ENCODE measurements at places on chromosomes 12 and 14.

- no peak for DNase-seq
These were observed 95.1 kb downstream of the TTC8 start for GRCh38 chr14:88919502-88919901.

GRCh38 chr14:51093371-51094281 is 1.3 kb downstream of the TRIM9 start:
- no peak for DNase-seq

GRCh38 chr12:62895351-62895877 is 39.5 kb downstream of the PPM1H start:
- DNase-seq: no peak

GRCh38 chr12:122116707-122117535 is 38.4 kb downstream of the MLXIP start:
- DNase-seq: no peak

DNA sequence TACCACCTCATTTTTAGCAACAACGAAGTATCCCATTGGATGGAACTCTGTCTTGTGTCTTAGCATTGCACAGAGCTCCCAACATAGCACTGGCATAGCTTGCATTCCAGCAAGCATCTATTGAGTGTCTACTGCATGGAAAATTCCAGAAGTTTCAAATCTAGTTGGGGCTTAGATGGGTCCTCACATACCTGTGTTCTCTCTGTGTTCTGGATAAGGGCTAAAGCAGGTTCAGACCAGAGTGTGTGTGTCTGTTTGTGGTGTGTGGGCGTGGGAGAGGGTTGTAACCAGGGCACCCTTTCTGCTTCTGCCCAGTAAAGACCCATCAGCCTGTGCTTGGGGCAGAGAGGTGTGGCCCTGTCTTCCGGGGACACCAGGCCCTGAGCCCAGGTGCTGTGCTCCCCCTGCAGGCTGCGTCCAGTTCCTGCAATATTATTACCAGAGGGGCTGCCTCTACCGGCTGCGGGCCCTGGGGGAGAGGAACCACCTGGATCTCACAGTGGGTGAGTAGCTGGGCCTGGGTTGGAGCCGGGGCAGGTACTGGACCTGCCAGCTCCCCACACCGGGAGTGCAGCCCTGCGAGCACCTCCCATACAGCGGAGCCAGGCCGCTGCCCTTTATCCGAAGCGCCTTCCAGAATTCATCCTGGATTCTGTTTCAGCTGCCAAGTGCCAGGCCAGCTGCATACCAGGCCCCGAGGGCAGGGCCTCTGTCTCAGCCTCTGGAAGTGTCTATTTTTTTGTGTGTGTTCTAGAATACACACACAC is 20.3 kb downstream of the RHOF start:
- DNase-seq: peak; percentile 37

- DNase-seq: no peak
These were observed 40.1 kb upstream of the STRAP start for GRCh38 chr12:15842108-15842507.

DNA sequence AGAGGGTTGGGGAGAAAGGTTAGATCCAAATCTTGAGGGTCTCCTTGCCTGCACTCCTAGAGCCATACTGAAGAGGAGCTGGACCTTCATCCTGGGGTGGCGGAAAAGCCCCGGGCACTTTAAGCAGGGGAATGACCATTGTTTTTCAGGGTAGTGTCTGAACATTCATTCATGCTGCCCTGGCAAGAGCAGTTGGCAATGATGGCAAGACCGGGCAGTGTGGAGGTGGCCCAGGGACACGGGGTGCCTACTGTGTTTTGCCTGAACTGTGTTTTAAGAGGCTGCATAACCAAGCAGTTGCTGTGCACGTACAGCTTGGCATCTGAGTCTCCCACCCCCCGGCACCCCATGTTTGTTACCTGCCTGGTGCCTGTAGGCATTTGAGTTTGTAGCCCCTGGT is 14.7 kb downstream of the TPCN1 start:
- no peak for DNase-seq

GRCh38 chr12:18696971-18697602 is 40.7 kb downstream of the PLCZ1 start:
- no peak for DNase-seq

DNA sequence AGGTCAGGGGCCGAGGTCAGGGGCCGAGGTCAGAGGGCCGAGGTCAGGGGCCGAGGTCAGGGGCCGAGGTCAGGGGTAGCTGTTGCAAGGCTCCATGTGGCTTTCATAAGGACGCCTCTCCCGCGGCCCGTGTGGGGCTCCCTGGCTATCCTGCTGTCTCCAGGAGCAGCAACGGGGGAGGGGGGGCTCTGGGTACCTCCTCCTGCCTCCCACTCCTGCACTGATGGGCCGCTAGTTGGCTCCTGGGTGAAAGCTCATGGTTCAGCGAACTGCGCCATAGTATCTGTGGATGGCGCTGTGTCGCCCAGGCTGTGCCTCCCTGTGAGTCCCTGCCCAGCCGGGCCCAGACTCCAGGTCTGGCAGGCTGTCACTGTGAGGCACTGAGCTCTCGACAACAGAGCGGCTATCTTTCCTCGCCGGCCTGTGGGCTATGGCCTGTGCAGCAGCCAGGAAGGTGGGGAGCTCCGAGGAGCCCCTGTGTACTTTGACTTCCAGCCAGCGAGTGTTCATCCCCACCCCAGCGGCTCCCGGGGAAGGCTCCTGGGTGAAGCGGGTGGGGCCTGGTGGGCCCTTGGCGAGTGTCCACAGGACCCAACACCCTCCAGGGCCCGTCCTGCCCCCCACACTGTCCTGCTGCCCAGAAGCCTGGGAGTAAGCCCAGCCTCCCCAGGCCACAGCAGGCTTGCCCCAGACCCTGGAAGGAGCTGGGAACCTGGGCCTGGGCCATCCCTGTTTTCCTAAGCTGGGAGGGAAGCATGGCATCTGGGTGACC is 8.1 kb downstream of the RFLNA start:
- DNase-seq: no peak

DNA sequence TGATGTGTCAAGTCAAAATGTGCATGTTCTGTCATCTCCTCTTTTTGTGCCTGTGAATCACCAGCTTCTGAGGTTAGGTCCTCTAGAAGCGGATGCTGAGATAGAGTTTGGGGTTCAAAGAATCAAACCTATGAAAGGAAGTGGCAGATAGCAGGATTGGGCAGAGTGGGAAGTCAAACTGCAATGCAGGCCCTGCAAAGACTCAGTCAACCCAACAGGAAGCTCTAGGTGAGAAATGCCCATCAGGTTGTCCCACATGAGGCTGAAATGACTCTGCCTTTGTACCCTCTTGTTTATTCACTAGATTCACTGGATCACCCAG is 4.5 kb upstream of the MIA2 start:
- DNase-seq: no peak

DNA sequence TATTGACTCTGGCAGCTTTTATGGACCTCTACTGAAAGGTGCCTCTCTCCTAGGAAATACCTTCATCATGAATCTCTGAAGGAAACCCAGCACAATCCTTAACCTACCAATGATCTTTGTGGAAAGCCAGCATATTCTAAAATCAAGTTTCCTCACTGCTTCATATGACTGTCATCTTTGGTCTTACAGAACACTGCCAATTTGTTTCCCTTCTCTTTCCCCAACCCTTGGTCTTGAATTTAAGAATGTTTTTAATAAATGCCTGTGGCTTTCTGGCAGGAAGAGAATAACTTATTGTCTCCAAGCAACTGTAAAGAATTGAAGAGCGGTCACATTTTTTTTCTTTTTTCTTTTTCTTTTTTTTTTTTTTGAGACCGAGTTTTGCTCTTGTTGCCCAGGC is 427.6 kb downstream of the IPO8 start:
- no peak for DNase-seq

DNA sequence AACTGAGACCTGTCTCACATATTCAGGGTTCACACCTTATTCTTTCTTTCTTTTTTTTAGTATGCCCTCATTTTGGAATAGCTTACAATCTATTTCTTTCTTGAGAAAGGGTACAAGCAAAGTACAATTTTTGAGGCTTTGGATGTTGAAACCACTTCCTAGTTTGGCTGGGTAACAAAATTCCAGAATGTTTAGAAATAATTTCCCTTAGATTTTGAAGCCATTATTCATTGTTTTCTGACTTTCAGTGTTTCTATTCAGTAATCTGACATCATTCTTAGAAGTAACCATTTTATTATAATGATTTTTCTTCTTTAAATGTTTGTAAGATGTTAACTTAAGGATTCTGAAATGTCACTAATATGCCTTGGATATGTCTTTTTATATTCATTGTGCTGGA is 28.2 kb downstream of the ST8SIA1 start:
- no peak for DNase-seq

GRCh38 chr12:64895526-64895925 is 71.1 kb downstream of the TBC1D30 start:
- DNase-seq: no peak

DNA sequence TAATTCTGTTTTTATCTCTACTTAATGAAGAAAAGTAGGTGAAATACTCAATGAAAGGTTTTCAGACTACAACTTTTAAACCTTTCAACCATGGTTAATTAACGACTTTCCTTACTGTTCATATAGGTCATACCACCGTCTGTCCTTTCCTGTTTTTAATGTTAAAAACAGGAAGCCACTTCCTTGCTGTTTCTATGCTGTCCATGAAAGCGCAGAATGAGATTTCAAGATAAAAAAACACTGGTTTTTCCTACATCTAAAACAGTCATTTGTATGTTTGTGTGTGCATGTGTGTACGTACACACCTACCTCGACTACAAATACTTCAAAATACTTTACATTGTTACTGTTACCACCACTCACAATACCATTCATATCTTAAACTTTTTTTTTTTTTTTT is 27.3 kb downstream of the SPTLC2 start:
- DNase-seq: no peak

- no peak for DNase-seq
These were observed 37.5 kb downstream of the ERH start for GRCh38 chr14:69360438-69361108.

DNA sequence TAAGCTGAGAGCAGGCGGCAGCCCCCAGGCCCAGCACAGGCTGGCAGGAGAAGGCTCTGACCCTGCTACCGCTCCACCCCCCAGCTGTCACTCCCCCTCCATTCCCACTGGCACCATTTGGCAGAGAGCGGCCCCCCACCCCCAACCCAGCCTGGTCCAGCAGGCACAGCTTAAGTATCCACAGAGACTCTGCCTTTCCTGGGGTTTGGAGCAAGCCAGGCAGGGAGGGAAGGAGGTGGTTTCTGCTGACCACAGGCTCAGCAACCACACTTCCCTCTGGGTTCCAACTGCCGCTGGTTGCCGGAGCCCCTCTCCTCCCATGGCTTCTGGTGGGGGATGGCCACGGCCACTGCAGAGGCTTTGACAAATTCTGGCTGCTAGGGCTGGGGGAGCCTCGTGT is 30.5 kb upstream of the CCND2 start:
- no peak for DNase-seq

- DNase-seq: no peak
These were observed 75.9 kb downstream of the DNAI7 start for GRCh38 chr12:25119020-25119419.

- no peak for DNase-seq
These were observed 24.9 kb downstream of the DGLUCY start for GRCh38 chr14:91138511-91139359.

DNA sequence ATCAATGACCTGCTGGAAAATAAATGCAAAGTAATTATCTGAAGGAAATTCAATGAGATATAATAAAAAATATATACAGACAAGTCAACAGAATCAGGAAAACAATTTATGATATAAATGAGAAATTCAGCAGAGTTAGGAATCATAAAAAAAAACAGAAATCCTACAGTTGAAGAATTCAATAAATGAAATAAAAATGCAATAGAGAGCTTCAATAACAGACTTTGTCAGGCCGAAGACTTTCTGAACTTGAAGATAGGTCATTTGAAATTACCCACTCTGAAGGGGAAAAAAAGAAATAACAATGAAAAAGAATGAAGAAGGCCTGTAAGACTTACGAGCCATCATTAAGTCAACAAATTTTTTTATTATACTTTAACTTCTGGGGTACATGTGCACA is 15.5 kb upstream of the GARIN2 start:
- DNase-seq: no peak

DNA sequence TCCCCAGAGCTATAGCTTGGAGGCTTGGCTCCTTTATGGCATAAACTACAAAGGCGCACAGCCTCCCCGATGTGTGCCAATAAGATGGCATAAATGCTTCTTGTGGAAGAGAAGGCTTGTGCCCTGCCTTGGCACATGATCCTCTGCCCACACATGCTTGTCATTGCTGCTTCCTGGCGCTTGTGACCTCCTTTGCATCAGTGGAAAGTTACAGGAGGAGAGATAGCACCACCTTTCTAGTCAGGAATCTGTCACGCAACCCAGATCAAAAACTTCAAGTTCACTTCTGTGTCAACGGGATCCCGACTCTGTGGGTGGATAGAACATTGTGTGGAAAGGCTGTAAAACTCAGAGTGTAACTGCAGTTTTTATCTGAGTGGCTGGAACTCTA is 183.8 kb upstream of the HIF1A start:
- DNase-seq: no peak

GRCh38 chr12:68766646-68767045 is 20.7 kb downstream of the SLC35E3 start:
- no peak for DNase-seq

DNA sequence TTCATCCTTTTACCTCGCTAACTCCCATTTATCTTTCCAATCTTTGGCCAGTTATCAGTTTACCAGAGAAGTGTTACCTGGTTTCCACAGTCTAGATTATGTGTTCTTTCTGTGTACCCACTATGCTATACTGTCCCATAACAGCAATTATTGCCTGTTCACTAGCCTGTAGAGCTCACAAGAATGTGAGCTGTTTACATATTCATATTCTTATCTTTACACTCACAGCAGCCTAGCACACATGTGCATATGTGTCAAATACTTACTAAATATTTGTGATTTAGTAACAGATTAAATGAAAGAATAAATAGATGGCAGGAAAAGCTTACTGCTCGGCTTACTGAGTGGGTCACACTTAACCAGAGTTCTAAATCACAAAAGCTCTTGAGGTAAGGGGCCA is 97.8 kb downstream of the NOVA1 start:
- DNase-seq: no peak

DNA sequence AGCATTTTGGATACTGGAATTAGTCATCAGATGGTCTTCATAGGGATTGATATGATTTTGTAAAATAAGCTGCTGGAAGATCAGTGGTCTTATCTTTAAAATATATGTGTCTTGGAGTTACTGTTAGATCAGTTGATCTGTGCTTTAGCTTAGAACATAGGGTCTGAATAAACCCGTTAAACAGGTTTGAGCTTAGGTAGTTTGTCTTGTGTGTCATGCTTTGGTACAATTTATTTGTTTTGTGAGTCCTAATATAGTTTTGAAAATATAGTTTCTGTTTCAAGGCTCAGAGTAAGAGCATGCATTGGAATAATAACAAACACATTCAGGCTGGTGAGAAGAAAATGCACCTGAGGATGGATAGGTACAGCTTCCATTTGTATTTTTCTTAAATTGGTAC is 505.0 kb downstream of the SLC16A7 start:
- no peak for DNase-seq

- DNase-seq: no peak
These were observed 1.3 kb downstream of the KRT7 start for GRCh38 chr12:52234223-52234810.

DNA sequence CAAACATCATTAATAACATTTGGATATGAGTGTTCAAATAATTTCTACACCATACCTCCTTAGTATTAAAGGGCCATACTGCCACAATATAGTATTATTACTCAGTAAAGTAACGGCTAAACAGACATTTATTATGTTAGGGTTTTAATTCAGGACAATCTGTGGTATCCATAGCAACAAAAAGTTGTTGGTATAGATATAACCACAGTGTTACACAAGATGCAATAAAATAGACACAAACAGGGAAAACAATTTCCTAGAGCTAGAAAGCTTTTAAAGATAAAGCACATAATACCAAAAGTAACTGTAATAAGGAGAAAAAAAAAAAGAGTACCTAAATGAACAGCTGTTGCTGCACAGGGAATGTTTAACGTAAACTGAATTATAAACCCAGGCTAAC is 16.1 kb downstream of the CNIH1 start:
- DNase-seq: no peak

GRCh38 chr14:103923863-103924262 is 4.4 kb upstream of the TDRD9 start:
- no peak for DNase-seq

Measured in tibial nerve (tissue), 4 donors.